ENCODE measurements at places on chromosomes 7 and 10. TPM values are rescaled to one million over a fixed set of nuclear protein-coding genes. Genes with fewer than 3 reads are reported as not detected.

DNA sequence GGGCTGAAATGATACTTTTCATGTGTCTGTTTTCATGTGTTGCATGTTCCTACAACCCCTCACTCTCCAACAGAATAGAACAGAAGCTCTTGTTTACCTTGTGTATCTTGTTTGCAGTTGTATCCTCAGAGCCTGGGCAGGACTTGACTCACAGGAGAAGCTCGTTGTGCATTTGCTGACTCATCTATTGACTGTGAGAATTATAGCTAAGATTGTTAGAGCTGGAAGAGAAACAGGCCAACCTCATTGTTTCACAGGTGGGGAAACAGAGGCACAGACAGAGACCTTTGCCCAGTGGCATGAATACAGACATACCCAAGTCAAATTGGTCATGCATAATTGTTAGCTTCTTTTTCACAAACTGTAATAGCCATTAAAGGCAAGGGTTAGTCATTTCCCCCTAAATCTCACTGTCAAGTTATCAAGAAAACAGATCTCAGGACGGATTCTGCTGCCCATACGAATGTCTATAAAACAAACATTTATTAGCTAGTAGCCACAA, 4.6 kb upstream of the TSPAN15 start:
- peak; percentile 37 for DNase-seq

GRCh38 chr7:107661081-107661864, 645 bp downstream of the SLC26A4 start:
- DNase-seq, result no peak

GRCh38 chr7:10655031-10655430, 318.6 kb upstream of the PHF14 start:
- no peak for DNase-seq

The TUBB8 gene
- not detected for polyA plus RNA-seq

DNA sequence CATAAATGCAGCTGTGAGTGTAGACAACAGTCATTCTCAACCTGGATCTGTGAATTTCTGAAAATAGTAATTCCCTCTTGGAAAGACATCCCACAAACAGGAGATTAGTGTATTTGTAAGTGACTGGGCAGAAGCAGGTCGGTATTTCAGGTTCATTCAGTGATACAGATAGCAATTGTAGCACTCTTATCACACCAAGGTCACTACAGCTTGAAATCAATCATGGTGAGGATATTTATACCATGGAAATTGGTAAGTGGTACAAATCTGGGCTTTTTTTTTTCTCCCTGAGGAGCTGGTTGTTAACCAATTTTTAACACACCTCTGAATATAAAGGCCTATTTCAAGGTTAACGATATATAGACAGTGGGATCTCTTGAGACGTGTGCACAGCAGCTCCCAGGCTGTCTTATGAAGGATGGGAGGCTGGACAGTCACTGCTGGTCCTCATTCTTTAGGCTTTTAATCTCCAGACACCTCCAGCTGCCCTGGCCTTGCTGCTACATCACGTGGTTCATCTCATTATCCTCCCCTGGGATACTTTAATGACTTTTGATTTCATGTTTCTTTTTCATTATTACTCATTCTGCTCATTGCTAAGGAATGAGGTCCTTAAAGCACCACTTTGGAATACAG, 87.1 kb downstream of the ITGA8 start:
- no peak for DNase-seq

- no peak for DNase-seq
Observed at GRCh38 chr7:135330088-135330487, 96.5 kb downstream of the STRA8 start.

GRCh38 chr7:42932811-42933591, 825 bp downstream of the MRPL32 start:
- DNase-seq, result no peak

DNA sequence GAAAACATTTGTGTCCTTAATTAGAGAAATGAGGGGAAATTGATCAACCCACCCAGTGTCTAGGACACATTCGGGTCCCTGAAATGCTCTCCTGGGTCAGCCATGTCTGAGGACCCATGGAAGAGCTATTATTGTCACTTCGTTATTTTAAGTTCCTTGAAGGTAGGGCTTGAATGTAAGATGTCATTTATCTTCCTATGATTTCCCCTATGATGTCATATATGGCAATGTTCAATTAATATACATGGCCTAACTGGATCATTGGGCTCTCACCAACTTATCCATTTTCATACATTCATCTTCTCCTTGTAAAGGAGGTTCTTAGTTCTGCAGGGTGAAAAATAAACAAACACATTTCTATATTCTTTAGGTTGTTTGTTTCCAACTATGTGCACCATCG, 113.0 kb upstream of the FAM171A1 start:
- no peak for DNase-seq

- DNase-seq, result no peak
Observed at GRCh38 chr10:128035557-128035973, 90.7 kb downstream of the MKI67 start.

Data from AG04450 (cell line).